ENCODE measurements at places on chromosomes 7 and 10.
A peak's percentile ranks its signal among the peaks of the same experiment; 100 is the strongest.

DNA sequence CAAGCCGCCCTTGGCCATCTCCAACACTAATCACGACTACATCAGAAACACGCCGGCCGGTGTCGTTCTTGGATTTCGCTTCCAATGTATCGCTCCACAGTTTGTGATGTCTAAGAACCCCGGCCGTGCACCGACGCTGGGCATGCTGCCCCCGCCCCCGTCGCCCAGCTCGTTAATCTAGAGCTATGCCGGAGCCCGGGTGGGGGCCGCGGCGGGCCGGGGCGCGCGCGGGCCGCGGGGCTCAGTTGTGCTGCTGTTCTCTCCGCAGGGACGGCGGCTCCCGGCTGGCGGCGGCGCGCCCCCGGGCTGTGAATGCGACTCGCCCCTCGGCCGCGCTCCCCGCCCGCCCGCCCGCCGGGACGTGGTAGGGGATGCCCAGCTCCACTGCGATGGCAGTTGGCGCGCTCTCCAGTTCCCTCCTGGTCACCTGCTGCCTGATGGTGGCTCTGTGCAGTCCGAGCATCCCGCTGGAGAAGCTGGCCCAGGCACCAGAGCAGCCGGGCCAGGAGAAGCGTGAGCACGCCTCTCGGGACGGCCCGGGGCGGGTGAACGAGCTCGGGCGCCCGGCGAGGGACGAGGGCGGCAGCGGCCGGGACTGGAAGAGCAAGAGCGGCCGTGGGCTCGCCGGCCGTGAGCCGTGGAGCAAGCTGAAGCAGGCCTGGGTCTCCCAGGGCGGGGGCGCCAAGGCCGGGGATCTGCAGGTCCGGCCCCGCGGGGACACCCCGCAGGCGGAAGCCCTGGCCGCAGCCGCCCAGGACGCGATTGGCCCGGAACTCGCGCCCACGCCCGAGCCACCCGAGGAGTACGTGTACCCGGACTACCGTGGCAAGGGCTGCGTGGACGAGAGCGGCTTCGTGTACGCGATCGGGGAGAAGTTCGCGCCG, 1.9 kb downstream of the VWC2 start:
- no peak for DNase-seq

- DNase-seq = no peak
Observed at GRCh38 chr10:66629996-66630395, 295.8 kb upstream of the LRRTM3 start.

DNA sequence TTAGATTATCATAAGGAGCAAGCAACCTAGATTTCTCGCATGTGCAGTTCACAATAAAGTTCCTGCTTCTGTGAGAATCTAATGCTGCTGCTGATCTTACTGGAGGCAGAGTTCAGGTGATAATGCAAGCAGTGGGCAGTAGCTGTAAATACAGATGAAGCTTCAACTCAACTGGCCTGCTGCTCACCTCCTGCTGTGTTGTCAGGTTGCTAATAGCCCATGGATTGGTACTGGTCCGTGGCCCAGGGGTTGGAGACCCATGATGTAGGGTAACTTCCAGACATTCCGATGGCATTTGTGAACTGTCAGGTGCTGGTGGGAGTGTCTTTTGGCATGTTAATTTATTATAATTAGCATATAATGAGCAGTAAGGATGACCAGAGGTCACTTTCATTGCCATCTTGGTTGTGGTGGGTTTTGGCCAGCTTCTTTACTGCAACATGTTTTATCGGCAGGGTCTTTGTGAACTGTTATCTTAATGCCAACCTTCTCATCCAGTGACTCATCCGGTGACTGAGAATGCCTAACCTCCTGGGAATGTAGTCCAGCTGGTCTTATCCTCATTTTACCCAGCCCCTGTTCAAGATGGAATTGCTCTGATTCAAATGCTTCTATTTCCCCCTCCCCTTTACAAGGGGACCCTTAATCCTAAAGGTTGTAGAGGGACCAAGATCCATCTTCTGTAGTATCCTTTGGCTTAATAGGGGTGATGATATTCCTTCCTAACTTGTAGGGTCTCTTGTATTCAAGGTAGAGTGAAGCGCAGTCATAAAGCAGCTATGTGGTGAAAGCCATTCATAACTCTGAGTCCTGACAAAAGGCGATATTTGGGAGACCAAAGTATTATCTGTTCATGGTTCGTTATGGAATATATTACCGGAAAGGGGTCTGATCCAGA, 165.8 kb downstream of the CCSER2 start:
- no peak for DNase-seq

DNA sequence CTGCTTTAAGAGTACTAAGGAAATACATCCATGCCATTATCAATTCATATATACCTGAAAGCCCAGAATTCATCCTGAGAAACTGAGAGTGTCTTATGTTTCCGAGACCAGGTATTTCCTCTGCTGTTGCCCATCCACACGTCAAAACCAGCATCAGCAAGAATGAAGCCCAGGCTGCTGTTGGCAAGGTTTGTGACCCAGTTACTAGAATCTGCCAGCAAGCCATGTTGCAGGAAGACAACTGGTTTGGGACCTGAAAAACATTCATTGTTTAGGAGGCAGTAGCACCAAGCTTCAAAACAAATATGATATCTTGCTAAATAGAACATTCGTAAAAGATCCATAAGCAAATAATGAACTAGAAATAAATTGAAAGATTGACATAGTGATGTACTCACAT, 21.0 kb upstream of the CH25H start:
- no peak for DNase-seq

DNA sequence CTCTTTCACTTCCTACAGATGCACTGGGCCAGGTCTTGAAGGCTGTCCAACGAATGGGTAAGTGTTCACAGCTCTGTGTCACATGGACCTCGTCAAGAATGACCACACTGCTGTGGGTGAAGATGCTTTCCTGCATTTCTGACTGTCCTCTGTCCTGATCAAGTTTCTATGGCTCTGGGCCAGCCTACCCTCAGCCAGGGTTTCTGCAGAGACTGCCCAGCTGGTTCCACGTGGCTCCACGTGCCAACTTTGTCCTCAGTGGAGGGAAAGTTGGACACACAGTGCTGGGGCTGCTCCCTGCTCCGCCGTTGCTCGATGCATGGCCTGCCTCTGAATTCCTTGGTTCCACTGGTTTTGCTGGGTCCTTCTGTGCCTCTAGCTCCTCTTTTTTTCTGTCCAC, 152.3 kb downstream of the EGFR start:
- peak; percentile 34 for DNase-seq

DNA sequence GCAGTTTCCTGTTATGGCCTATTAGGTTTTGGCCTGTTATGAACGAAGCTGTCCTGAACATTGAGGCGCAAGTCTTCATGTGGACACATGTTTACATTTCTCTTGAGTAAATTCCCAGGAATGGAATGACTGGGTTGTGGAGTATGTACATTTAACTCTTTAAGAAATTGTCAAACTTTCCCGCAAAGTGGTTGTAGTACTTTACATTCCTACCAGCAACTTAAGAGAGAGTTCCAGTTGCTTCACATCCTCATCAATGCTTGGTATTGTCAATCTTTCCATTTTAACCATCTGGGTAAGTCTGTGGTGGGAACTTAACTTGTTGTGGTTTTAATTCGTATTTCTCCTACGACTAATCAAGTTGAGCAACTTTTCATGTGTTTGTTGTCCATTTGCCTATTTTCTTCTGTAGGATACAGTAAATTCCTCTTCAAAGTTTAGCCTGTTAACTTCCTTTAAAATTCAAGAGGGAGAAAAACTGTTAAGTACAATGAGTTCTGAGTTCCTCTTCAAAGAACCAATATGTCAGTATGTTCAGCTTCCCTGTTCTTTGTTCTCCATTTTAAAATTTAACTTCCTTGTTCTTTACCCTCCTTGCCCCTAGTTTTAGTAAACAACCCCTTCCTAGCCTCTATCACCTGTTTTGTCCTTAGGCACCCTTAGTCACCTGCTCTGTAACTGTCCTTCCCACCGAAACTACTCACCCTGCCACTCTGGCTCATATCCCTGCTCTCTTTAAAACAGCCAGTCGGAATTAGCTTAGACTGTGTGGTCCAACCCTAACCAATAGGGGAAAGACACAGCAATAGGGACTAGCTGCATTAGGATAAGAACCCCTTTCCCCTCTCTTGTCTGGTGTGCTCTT, 74.0 kb downstream of the FAM241B start:
- DNase-seq = no peak

Data from left hindlimb (tissue), 1 donor.